AG09319 (cell line): ENCODE measurements at places on chromosomes 1 and 21.
A peak's percentile ranks its signal among the peaks of the same experiment; 100 is the strongest.

GRCh38 chr1:101284021-101284420, 47.2 kb downstream of the S1PR1 start:
- DNase-seq: no peak

- no peak for DNase-seq
Measured at GRCh38 chr1:88394958-88395357, 289.1 kb upstream of the PKN2 start.

DNA sequence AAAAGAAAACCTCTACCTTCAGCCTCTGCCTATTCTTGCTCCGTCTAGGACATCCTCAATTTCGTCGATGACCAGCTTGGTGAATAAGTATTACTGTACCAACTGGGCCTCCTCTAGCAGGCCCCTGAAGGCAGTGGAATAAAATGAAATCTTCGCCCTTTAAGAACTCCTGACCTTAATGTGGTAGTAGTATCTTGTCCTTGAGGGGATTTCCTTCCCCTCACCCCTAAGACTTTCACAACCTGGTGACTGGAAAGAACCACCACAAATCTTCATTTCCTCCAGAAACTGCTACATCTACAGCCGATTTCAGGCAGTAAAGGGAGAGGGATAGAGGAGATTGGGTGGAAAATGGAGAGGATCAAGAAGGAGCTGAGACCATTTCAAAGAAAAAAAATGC, 1.6 kb upstream of the HAX1 start:
- DNase-seq: no peak

GRCh38 chr1:2956576-2956975, 64.7 kb upstream of the ACTRT2 start:
- no peak for DNase-seq

- DNase-seq: no peak
Measured at GRCh38 chr1:224252479-224252878, 69.4 kb downstream of the DEGS1 start.

DNA sequence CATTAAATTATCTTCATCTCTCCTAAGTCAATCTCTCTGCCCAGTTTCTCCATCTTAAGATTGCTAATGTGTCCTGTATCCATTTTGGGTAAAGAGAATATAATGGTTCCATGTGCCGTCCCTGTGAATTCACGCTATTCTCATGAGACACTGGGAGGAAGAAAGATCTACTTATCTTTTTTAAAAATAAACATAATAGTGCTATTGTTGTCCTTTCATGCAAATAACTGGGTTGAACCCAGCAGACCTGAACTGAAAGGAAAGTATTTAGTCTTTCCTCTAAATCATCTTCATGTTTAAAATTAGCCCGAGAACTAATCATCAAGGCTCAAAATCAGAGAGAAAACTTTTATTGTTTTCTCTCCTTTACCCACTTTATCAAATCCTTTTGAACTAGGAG, 22.4 kb downstream of the SLAMF1 start:
- no peak for DNase-seq

DNA sequence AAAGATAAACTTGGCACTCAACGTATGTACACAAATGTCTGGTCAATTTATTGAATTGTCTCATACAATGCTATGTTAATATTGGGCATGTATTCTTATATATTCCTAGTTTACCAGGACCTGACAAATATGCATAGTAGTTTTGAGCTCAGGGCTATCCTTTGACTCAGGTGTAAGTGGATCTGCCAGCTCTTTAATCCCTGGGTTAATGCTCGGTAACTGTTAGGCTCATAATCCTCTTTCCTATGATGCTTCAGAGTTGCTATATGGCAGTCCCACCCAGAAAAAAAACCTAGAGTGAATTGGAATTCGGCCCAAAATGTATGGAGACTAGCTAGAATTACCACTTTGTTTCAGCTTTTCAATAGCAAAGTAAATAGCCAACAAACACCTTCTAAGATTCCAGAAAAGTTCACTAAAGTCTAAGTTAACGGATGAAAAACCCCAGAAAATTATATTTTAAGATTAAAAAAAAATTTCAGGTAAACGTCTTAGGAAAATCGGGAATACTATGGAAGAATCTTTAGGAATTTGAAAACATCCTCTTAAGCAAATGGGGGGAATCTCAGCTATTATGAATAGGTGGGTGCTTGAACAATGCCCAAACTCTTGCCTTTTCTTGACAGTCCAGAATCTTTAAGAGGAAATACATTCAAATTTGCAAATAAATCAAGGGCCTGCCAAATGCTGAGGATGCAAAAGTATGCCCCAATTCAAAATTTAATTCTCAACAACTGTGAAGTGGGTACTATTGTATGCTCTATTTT, 10.9 kb downstream of the H3-3A start:
- DNase-seq: no peak

DNA sequence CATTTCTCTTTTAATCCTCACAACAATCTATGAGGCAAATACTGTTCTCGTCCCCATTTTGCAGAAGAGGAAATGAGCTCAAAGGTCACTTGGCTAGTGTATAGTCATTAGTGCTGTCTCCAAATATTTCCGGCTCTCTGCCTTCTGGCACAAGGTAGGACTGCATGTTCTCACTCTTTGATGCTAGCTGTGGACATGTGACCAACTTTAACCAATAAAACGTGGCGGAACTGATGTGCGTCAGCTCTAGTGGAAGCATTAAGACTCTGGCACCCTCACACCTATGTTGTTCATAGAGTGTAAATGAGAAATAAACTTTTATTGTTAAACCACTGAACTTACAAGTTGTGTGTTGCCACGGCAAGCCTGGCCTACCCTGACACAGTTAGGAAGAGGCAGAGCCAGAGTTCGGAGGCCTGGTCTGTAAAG, 5.0 kb upstream of the KIF21B start:
- no peak for DNase-seq

DNA sequence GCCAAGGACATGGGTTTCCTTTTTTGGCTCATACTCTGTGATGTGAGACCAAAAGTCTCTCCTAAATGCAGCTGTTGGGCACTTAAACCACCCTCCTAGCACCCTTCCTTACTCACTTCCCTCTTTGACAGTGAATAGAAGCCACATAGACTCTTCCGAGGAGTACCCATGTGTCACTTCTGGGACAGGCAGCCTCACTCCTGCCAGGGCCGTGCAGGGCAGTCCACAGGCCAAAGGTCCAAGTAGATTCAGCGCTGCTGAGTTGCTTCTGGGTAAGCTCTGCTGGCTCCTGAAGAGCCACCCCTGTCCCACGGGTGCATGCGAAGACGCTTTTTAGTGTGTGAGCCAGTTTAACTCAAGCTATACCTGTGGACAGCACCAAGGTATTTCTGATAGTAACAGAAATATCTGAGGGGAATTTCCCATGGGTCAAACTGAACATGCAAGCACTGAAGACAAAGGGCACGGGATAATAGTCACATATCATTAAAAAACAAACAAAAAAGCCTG, 36.8 kb upstream of the BMP8B start:
- no peak for DNase-seq

GRCh38 chr1:22854688-22855565, 117.7 kb downstream of the LACTBL1 start:
- no peak for DNase-seq

DNA sequence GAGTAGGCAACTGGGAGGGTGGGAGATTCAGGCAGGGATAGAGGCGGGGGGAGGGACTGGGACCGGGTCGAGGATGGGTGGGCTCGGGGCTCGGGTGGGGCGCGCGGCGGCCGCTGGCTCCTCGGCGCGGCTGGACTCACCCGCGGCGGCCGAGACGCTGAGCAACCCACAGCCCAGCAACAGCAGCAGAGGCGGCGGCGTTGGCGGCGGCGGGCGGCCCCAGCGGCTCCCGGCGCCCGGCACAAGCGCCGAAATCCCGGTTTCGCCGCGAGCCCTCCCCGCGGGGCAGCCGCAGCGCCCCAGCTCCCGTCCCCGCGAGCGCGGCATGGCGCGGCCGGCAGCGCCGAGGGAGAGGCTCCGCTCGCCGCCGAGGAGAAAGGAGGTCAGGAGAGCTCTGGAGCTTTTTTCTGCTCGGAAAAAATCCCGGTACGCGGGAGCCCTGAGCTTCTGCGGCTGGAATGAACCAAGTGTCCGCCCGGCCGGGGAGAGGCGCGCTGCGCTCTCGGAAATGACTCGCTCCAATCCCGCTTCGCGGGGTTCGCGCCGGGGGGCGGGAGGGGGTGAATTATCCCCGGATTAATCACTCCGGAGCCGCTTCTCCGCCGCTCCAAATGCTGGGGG, at the start of gene CSMD2:
TSS of gene CSMD2 (minus strand) at position 460 of the 621 bp plus-strand sequence. CDS start at position 327, 133 bp downstream.
- peak; percentile 14 for DNase-seq

GRCh38 chr1:110879758-110880606, 7.0 kb downstream of the CD53 start:
- no peak for DNase-seq

DNA sequence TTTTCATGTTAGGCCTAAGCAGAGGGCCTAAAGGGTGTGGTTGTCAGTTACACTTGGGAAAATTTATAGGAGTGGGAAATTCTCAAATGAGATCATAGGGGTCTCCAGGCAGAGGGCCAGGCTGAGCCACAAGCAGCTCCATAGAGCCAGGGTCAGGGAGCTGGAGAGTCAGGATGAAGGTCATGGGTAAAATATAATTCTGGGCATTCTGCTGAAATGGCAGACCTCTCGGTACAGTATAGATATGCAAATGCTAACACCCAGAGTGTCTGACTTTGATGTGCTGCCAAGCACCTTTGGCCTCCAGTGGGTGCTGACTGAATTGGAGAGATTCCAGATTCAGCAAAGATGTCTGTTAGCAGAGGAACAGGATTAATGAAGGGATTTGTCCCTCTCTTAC, 40.1 kb downstream of the DNM3 start:
- no peak for DNase-seq

- peak; percentile 65 for DNase-seq
Measured at GRCh38 chr1:10253755-10254154, 43.4 kb downstream of the KIF1B start.

DNA sequence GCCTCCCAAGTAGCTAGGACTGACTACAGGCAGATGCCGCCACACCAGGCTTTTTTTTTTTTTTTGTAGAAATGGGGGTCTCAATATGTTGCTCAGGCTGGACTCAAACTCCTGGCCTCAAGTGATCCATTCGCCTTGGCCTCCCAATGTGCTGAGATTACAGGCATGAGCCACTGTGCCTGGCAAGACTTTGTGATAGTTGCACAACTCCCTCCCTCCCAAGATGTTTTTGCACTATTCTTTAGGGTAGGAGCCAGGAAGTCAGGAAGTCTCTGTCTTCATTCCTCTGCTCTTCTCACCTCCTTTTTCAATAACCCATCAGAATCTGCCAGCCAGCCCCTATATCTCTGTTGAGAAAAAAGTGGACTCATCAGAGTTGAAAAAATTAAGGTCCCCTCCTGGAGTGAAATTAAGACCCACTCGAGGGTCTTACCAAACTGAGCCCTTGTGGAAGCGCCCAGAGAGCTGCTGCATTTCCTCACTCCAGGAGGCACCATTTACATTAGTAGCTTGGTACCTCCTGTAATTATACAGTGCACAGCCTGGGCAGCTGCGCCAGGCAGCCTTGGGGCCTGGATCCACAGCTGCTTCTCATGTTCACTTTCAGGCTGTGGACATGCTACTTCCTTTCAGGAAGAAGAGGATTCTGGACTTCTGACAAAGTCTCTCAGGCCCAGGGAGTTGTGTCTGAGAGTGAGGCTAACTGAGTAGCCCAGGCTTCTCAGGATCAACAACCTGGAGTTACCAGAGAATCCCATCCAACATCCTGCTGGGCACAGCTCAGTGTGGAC, 24.0 kb downstream of the TCEA3 start:
- DNase-seq: no peak

GRCh38 chr1:234934611-234935033, 194.0 kb downstream of the TOMM20 start:
- no peak for DNase-seq
